GM23338 (cell line): ENCODE measurements at places on chromosomes 5 and 9.

GRCh38 chr5:145178641-145179523 lies 656.3 kb downstream of the PRELID2 start:
- peak overlapping the region; percentile 43 for H3K27ac ChIP-seq
- H3K36me3 ChIP-seq: no peaks in the 10 kb centered on the region
- peaks cover 27% of the 10 kb centered on the region for H3K4me1 ChIP-seq
- peak; percentile 78 for DNase-seq
- no peak overlapping the region; the same call in 1 of the 2 replicates for H3K4me3 ChIP-seq

GRCh38 chr5:42487077-42487476 lies 63.8 kb downstream of the GHR start:
- no peaks in the 10 kb centered on the region for H3K4me1 ChIP-seq
- 0 out of 2 replicates have a peak, but pooled peaks cover 8% of the 10 kb centered on the region for H3K36me3 ChIP-seq
- no peaks in the 10 kb centered on the region for H3K27me3 ChIP-seq
- no peak overlapping the region for H3K4me3 ChIP-seq
- no peak overlapping the region for H3K27ac ChIP-seq

DNA sequence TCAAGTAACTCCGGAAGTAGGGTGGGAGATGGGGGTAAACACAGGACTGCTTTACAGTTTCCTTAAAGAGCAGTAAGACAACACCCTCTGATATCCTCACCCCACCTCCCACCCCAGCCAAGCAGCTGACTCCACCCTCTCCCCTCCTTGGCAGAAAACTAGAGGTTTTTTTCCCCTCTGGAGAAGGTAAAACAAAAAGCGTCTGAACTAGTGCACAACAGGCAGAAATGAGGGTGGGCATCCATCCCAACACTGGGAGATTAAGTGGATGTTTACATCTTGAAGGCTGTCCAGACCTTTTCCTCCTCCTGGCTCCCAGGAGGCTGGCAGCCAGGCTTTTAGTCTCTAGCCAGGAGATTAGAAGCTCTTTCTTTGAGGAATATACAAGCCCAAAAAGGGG lies 13.9 kb upstream of the CTNNAL1 start:
- H3K36me3 ChIP-seq: no peaks in the 10 kb centered on the region
- no peaks in the 10 kb centered on the region for H3K27me3 ChIP-seq
- no peak for DNase-seq
- H3K27ac ChIP-seq: no peak overlapping the region

- H3K27me3 ChIP-seq: peaks cover 55% of the 10 kb centered on the region
- DNase-seq: peak; percentile 26
- H3K4me1 ChIP-seq: peaks cover 17% of the 10 kb centered on the region
- H3K36me3 ChIP-seq: no peaks in the 10 kb centered on the region
Measured at GRCh38 chr5:171323806-171324632, 15.0 kb downstream of the TLX3 start.

DNA sequence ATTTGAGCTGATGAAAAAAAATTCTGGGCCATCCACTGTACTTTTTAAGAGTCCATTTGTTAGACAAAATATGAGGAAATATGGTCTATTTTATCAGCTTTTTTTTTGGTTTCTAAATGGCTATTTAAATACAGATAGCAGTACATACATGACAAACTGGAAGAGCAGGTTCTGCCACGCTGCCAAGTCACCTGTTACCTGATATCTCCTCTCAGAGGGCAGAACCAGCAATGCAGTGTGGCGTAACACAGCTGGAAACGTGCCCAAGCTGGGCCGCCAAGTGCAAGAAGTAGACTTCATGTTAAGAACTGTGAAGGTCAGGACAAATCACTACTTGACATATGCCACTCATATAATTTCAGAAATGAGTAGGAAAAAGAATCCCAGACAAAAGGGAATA lies 8.1 kb downstream of the MCIDAS start:
- H3K27ac ChIP-seq: no peak overlapping the region
- no peak overlapping the region for H3K4me3 ChIP-seq
- no peaks in the 10 kb centered on the region for H3K36me3 ChIP-seq
- peaks cover 62% of the 10 kb centered on the region for H3K27me3 ChIP-seq
- peaks cover 21% of the 10 kb centered on the region for H3K4me1 ChIP-seq
- peak; percentile 80 for DNase-seq

- H3K4me3 ChIP-seq: no peak overlapping the region
- H3K27ac ChIP-seq: no peak overlapping the region
- peaks cover 79% of the 10 kb centered on the region for H3K36me3 ChIP-seq
- no peaks in the 10 kb centered on the region for H3K4me1 ChIP-seq
- H3K27me3 ChIP-seq: no peaks in the 10 kb centered on the region
- DNase-seq: no peak
Measured at GRCh38 chr9:78314953-78315870, 18.3 kb downstream of the PSAT1 start.

GRCh38 chr5:172407241-172407691 lies 47.1 kb downstream of the SH3PXD2B start:
- H3K27me3 ChIP-seq: no peaks in the 10 kb centered on the region
- H3K4me3 ChIP-seq: no peak overlapping the region
- H3K4me1 ChIP-seq: peaks cover 18% of the 10 kb centered on the region
- H3K36me3 ChIP-seq: peaks cover 4% of the 10 kb centered on the region
- no peak for DNase-seq
- no peak overlapping the region for H3K27ac ChIP-seq

GRCh38 chr9:92610470-92611420 lies 59.2 kb downstream of the IPPK start:
- H3K27me3 ChIP-seq: no peaks in the 10 kb centered on the region
- H3K4me1 ChIP-seq: no peaks in the 10 kb centered on the region
- H3K36me3 ChIP-seq: no peaks in the 10 kb centered on the region; the same call in 1 of the 2 replicates
- H3K27ac ChIP-seq: no peak overlapping the region
- no peak for DNase-seq

GRCh38 chr9:126719618-126720031 lies 85.2 kb upstream of the ZBTB43 start:
- H3K36me3 ChIP-seq: no peaks in the 10 kb centered on the region
- H3K27me3 ChIP-seq: peaks cover 27% of the 10 kb centered on the region
- H3K4me1 ChIP-seq: peaks cover 22% of the 10 kb centered on the region
- peak; percentile 98 for DNase-seq

GRCh38 chr5:157766442-157766841 lies 22.9 kb downstream of the LSM11 start:
- H3K27me3 ChIP-seq: no peaks in the 10 kb centered on the region
- no peak overlapping the region for H3K4me3 ChIP-seq
- no peak for DNase-seq
- H3K27ac ChIP-seq: no peak overlapping the region
- H3K36me3 ChIP-seq: no peaks in the 10 kb centered on the region
- H3K4me1 ChIP-seq: no peaks in the 10 kb centered on the region
